ENCODE measurements at places on chromosomes 1 and 21. TPM values are rescaled to one million over a fixed set of nuclear protein-coding genes. Genes with fewer than 3 reads are reported as not detected.

The RGS16 gene
- total RNA-seq = 7.5 TPM

The KRTAP11-1 gene
- not detected for total RNA-seq

The ICOSLG gene
- 1.0 TPM for total RNA-seq

The PRXL2B gene
- 12.5 TPM for total RNA-seq

The RRAGC gene
- 40.6 TPM for total RNA-seq

The NTNG1 gene
- total RNA-seq = 5.1 TPM

The LMX1A gene
- total RNA-seq = not detected

The FAM72A gene
- 0.85 TPM for total RNA-seq

The SLC35D1 gene
- total RNA-seq = 18.8 TPM

The RGS8 gene
- not detected for total RNA-seq

The GUCA2B gene
- total RNA-seq = not detected

The MIXL1 gene
- not detected for total RNA-seq

The ATF3 gene
- total RNA-seq = 67.0 TPM

The CALML6 gene
- total RNA-seq = 0.93 TPM

The NTMT2 gene
- total RNA-seq = not detected

The FAM43B gene
- total RNA-seq = not detected

The TRAPPC3 gene
- 75.9 TPM for total RNA-seq

The CAMK1G gene
- total RNA-seq = not detected

The ETV3L gene
- not detected for total RNA-seq

The DISC1 gene
- 0.85 TPM for total RNA-seq

The DMRTA2 gene
- total RNA-seq = 14.2 TPM

The ACTA1 gene
- not detected for total RNA-seq

The ITLN1 gene
- total RNA-seq = not detected

The DSCAM gene
- 0.28 TPM for total RNA-seq

The PRMT6 gene
- total RNA-seq = 19.1 TPM

The MYOCOS gene
- not detected for total RNA-seq

The KRTAP12-2 gene
- total RNA-seq = not detected

The PLD5 gene
- 1.0 TPM for total RNA-seq

The TAF1A gene
- 11.3 TPM for total RNA-seq

The ASAP3 gene
- 10.5 TPM for total RNA-seq

The CLDN14 gene
- not detected for total RNA-seq

The FTCD gene
- not detected for total RNA-seq

The SLAMF9 gene
- 0.14 TPM for total RNA-seq

The TIE1 gene
- total RNA-seq = 0.14 TPM

The CLCA1 gene
- not detected for total RNA-seq

The BEST4 gene
- total RNA-seq = under 0.01 TPM

The KCNE2 gene
- not detected for total RNA-seq

The SLX9 gene
- 25.9 TPM for total RNA-seq

The OR10K2 gene
- not detected for total RNA-seq

The KRTAP21-2 gene
- not detected for total RNA-seq

The PDZK1 gene
- total RNA-seq = 0.21 TPM

The SLC9C2 gene
- not detected for total RNA-seq

The LCE1E gene
- not detected for total RNA-seq

The CAMK2N1 gene
- 7.2 TPM for total RNA-seq

The CLCN6 gene
- 7.4 TPM for total RNA-seq
